Body of pancreas (tissue), 4 donors: ENCODE measurements at places on chromosomes 1 and 21.

DNA sequence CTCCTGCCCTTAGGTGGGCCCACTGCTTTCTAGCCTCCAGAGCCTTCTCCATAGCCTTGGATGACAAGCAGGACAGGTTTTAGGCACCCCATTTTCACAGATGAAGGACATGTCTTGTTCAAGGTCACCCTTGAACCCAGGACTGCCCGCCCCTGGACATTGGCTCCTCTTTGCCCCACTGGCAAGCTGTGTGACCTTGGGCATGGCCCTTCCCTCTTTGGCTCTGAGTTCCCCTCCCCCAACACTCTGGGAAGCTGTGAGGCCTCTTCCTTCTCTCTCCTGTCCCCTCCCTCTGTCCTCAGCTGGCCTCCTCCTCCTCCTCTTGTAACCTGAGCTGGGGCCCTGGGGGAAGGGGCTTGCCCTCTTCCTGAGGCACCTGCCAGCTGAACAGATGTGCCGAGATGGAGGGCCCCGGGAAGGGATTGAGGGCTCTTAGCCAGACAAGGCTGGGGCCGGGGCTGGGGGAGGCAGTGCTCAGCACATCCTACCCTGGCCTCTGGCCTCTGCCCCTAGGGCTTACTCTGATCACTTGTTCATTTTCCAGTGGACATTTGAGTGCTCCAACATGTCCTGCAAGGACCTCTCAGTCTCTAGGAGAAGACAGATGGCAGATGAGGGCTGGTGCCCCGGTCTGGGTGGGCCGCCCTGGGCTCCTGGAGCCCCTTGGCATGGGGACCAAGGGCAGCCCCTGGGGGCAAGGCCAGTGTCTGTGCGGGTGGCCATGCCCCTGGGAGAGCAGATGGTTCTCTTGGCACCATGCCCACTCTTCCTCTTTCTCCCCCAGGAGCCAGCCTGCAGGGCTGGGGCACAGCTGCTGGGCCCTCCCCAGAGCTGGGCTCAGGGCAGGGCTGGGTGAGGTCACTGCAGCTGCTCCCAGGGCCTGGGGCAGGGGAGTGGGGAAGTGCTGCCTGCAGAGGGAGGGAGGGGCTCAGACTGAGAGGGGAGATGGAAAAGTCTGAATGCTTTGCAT lies 10.7 kb downstream of the FOXO6 start:
- DNase-seq = peak; percentile 45

DNA sequence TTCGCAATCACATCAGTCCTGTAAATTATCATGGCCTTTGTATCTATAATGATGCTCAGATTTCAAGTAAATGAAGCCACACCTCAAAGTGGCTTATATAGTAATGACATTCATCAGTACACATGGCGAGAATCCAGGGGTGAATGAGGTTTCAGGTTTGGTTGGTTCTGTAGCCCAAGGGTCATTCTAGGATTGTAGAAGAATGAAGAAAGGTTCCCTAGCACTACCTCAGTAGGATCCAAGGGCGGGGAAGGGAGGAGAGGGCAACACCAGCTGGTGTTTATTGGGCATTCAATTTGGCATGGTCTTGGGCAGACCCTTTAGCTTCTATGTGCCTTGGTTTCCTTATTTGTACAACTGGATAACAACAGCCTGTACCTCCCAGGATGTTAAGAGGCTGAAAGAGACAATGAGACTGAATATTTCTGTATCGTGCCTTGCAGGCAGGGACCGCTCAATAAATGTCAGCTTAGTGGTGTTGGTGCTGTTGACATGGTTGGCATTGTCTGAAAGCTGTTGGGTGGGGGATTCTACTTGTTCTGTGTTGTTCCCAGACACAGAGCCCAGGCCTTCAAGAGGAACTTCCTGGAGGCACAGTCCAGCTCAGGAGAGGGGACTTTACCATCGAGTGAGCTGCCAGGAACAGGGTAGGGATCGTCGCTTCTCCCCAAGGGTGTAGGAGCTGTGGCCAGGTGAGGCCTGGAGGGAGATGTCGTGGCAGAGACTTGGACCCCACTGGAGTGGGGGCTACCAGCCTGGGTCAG lies 388.2 kb downstream of the PTPRU start:
- DNase-seq = no peak

DNA sequence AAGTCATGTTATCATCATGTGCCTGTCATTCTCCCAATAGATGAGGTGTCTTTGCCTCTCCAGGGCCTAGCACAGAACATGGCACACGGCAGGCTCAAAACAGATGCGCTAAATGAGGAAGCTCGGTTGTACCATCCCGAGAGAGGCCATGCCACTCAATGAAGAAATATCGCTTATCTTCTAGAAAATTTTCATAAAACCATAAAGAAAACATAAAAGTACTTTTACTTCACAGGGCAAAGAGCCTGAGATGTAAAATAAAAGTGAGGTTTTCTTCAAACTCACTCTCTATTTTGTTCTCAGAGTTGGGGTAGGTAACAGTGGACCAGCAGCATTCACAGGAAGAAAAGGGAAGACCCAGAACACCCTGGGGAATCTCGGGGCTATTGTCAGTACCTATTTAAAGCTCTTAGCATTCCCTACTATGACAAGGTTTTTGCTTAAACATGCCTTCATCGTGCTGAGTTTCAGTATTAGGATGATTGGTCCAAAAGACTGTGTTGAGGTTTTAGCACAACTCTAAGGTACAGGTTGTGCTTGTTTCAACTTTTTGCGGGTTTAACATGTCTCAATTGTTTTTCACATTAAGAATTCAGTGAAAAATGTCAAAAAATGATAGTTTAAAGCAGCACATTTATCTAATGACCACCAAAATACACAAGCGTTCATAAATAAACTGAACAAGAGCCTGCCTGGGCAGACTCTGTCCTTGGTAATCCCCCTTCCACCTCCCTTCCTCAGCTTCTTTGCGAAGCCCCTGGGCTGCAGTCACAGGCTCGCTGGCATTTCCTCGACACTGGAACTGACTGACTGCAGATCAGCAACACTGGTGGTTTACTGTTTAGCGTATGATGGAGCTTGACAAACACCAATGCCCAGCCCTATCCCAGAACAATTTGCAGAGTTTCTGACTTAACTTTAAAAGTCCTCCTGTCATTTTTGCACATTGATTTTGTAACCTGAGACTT lies 55.6 kb downstream of the COQ8A start:
- DNase-seq = no peak

DNA sequence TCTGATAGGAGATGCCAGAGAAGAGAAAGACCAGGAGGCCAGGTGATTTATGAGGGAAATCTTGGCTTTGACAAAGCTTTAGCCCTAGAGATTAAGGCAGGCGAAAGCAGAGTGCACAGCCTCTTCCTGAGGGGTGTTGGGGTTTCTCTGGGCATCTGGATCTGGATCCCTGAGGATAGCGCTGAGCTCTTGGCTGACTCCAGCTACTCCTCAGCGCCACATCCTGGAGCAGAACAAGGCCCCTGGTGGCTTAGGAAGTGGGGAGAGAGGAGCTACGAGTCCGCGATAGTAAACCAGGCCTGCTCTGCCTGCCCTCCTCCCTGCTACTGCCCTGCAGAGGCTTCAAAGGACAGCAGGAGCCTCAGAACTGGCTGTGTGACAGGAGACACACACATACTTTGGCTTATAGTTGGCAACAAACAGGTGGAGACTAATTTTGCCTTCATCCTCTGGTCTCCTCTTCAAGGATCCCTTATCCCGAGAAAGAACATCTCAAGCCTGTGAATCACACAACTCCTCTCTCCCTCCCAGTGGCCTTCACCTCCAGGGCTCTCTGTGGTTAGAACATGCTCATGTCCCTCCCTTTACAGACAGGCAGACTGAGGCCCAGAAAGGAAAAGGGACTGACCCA lies 66.9 kb downstream of the TRABD2B start:
- no peak for DNase-seq

- no peak for DNase-seq
Measured at GRCh38 chr21:18772404-18772803, 368.8 kb upstream of the TMPRSS15 start.

- DNase-seq = no peak
Measured at GRCh38 chr1:22806584-22806983, 95.9 kb downstream of the EPHB2 start.

GRCh38 chr1:174968750-174969244 lies 30.9 kb upstream of the CACYBP start:
- no peak for DNase-seq

DNA sequence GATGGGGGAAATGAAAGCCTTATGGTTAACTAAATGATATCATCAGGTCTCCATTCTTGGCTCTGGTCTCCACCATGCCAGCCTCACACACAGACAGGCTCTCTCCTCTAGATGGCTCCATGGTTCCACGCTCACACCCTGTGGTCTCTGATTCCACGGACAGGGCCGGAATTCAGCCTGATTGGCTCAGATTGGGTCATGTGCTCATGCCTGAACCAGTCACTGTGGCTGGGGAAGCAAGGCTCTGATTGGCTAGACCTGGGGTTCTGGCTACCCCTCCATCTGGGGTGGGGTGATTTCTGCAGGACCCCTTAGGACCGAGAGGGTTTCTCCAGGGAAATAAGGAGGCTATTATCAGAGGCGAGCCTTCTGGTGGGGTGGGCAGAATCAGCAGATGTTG lies 277.0 kb downstream of the PTPRU start:
- DNase-seq = peak; percentile 33

DNA sequence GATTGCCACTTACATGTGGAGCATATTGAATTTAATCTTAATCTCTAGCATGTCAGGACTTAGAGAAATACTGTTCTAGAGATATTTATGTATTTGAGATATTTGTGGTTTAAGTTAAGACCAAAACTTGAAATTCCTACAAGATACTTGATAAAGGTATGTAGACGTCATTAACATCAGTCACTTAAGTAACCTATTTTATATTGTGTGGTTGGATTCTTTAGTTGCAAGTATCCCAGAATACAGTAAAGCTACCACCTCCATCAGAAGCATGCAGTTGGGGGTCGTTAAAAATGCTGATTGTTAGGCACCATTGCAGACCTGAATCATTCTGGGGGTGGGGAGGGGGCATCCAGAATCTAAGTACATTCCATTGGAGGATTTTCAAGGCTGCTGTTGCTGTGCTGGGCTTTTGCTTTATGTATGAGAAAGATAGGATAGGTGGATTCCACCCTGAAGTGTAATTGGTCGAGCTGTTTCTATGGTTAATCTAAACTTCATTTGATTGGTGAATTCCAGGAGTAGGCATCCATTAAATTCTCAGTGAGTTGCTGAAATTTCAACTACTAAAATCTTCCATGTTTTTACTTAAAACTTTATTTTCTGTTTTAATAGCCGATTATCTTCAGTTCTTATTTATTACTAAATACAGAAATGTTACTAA lies 4.0 kb downstream of the H3-3A start:
- no peak for DNase-seq

DNA sequence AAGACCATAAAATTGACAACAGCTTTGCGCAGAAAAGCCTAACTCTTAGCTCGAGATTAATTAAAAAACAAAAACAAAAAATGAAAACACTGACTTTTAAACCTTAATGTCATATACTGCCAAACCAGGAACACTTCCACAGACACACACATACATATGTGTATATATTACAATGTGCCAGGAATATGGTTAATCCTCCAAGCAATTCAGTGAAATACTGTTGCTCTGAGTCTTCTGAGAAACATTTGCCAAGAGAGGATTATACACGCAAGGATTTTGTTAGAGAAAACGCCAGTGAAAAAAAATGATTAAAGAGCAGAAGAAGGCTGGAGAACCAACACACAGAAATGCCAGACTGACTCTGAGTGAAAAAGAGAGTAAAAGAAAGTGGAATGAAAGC lies 116.7 kb upstream of the CHRM3 start:
- DNase-seq = no peak

DNA sequence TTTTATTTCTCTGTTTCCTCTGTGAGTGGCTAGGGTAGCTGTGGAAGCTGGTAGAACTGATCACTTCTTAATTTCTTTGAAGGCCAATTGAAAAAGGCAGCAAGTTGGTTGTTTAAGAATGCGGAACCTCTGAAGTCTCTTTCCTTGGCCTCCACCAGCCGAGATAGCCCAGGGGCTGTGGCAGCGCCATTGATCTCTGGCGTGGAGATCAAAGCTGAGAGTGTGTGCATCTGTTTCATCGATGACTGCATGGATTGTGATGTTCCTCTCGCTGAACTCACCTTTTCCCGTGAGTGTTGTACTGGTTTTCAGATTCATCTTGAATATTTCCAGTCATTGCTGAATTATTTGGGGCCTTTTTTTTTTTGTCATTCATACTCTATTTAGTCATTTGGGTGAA lies 97.7 kb downstream of the VPS13D start:
- DNase-seq = peak; percentile 65

- DNase-seq = peak; percentile 84
Measured at GRCh38 chr1:94773931-94774422, 46.2 kb upstream of the SLC44A3 start.

DNA sequence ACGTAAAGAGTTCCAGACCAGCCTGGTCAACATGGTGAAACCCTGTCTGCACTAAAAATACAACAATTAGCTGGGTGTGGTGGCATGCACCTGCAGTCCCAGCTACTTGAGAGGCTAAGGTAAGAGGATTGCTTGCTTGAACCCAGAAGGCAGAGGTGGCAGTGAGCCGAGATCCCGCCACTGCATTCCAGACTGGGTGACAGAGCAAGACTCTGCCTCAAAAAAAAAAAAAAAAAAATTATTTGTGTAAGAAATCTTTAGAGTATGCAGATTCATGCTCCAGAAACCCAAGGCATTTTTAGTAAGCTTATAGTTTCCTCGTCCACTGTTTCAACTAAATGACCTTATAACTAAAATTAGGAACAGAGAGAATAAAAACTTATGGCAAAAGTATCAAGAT lies 51.3 kb downstream of the ABL2 start:
- no peak for DNase-seq

- no peak for DNase-seq
Measured at GRCh38 chr1:55700359-55701130, 485.4 kb upstream of the USP24 start.

GRCh38 chr1:241632987-241633386 lies 7.2 kb downstream of the CHML start:
- DNase-seq = no peak

GRCh38 chr1:178352790-178353416 lies 143.9 kb downstream of the CLEC20A start:
- DNase-seq = no peak

GRCh38 chr1:226602186-226603021 lies 53.8 kb downstream of the STUM start:
- DNase-seq = peak; percentile 16

DNA sequence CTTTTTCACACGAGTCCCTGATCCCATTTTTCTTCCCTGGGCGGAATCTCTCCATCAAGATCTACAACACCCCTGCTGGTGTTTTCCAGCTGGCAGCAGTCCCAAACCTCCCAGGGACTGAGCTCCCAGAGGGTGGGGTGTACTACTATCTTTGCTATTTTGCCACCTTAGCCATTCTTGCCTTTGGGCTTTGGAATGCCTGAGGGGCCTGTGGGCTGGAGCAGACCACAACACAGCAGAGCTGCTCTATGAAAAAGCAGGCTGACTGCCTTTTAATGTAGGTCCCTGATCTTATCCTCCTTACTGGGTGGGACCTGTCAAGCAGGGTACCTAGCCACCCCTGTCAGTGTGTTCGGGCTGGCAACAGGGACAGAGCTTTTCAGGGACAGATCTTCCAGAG lies 91.9 kb downstream of the KCNT2 start:
- no peak for DNase-seq

GRCh38 chr1:205003358-205004131 lies 39.5 kb upstream of the CNTN2 start:
- DNase-seq = no peak
